Stimulated activated CD4-positive, alpha-beta T cell treated with anti-CD3 and anti-CD28 coated beads, TNF-alpha, amount 100 ng/mL, for 48 hours (primary cell): ENCODE measurements at places on chromosomes 12 and 14.

DNA sequence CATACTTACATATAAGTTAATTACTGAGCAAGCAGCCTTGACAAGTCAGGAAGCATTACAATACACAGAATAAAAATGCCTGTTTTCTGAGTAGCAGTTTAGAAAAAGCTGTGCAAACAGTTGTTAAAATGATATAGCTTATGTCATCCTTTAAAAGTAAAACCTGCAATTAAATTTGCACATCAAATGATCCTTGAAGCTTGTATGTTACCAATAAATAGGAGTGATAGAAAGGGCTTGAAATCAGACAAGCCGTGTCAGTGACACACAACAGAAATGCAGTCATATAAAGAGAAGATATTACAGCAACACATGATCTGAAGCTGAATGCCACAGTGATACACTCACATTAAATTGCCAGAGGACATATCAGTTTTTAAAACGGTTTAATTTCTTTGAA is 70.0 kb downstream of the EPS8 start:
- no peak for DNase-seq

DNA sequence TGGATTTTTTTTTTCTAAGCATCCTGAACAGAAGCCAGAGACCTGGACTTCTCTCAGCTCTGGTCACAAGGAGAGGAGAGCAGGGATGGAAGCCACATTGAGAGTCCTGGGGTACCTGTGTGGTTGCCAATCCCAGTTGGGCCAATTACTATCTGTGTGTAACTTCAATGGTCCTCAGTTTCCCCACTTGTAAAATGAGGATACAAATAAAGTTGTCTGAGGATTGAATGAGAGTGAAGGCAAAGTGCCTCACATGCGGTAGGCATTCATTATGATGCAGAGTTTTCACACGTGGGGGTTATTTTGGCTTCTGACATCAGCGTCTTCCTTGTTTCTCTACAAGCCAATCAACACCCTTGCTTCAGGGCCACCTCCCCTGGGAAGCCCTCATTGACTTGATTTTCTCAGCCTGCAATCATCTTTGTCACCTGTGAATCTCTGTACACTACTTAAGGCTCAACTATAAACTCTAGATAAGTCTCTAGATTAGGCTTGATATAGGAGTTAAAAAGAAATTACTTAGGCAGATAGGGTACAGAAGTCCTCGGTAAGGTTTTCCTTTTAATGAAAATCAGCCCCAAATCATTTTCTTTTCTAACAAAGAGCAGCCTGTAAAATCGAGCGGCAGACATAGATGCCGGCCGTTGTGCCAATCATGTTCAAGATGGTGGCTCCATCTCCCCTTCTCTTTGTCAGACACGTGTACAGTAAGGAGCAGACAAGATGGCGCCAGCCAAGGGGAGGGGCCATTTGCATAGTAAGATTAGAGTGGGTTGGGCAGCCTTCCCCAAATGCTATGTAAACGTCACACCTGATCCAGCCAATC is 37.8 kb upstream of the FICD start:
- no peak for DNase-seq

DNA sequence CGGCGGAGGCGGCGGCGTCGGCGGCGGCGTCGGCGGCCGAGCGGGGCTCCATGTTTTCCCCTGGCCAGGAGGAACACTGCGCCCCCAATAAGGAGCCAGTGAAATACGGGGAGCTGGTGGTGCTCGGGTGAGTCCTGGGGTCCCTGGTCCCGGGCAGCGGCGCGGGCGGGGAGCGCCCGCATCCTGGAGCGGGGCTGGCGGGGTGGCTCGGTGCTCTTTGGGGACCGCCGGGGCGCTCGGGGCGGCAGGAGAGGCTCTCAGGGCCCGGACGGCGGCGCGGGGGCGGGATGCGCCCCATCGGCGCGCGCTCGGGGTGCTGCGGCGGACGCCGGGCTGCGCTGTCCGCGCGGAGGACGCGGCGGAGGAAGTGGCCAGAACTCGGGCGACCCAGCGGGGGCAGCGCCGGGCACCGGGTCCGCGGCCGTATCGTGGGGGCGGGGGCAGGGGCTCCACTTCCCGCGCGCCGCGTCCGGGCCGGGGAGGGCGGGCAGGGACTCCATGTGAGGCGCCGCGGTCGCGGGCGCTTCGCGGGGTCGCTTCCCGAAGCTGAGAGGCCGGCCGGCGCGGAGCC is 485 bp downstream of the PELI2 start:
- DNase-seq, result no peak

GRCh38 chr14:85263916-85264675 is 265.8 kb upstream of the FLRT2 start:
- DNase-seq, result no peak

DNA sequence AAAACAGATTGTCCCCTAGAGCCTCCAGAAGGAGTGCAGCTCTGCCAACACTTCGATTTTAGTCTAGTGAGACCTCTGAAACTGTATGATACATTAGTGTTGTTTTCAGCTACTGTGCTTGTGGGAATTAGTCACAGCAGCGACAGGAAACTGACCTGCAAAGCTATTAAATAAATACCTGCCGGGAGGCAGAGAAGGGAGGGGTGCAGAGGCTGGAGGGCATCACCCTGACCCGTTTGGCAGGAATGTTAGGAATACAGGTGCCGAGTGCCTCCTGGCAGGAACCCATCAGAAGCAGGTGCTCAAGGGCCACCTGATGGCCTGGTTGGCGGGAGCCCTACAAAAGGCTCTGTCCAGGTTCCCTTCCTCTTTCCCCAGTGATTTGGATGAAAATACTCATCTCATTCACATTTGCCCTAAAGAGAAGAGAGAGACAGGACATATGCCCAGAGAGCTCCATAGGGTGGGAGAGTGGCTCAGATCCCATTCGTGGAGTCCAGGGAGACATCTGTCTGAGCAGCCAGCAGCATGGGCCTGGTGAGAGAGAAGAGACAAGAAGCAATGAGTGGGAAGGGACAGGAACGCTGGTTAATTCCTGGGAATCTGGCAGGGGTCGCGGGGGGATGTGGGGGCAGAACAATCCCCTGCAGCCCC is 44.6 kb downstream of the C14orf132 start:
- DNase-seq, result no peak

DNA sequence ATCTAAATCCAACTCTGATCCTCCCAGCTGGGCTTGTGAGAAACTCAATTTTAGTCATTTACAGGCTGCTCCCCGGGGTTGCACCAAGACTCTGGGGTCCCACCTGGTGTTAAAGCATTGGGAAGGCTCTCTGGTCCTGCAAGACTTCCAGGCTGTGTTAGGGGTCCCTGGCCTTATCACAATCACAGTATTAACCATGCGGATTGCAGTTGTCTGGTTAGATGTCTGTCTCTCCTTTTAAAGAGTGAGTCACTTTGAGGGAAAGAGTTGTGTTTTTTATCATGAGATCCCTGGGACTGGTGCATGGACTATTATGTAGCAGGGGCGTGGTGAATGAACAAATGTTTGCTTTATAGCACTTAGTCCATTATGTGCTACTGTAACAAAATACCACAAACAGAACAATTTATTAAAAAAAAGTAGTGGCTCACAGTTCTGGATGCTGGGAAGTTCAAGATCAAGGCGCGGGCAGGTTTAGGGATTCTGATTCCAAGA is 531.4 kb downstream of the FUT8 start:
- DNase-seq, result no peak

DNA sequence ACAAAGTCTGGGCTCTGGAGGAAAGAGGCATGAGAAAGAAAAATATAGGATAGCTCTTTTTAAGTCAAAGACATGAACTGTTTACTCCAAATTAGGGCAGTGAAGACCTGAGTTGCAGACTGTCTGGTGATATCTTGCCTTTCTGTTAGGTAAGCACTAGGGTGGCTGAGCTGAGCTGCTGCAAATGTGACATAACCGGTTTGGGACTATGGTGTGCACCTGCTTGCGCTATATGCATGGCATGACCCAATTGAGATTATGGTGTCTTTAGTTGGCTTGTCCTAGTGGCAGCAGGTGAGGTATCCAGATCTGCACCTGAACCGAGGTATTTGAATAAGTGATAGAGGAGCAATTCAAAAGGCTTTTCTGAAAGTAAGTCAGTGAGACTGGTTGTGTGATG is 345.6 kb downstream of the APAF1 start:
- DNase-seq, result no peak

- no peak for DNase-seq
These were observed 142.6 kb downstream of the MIPOL1 start for GRCh38 chr14:37340353-37340752.

DNA sequence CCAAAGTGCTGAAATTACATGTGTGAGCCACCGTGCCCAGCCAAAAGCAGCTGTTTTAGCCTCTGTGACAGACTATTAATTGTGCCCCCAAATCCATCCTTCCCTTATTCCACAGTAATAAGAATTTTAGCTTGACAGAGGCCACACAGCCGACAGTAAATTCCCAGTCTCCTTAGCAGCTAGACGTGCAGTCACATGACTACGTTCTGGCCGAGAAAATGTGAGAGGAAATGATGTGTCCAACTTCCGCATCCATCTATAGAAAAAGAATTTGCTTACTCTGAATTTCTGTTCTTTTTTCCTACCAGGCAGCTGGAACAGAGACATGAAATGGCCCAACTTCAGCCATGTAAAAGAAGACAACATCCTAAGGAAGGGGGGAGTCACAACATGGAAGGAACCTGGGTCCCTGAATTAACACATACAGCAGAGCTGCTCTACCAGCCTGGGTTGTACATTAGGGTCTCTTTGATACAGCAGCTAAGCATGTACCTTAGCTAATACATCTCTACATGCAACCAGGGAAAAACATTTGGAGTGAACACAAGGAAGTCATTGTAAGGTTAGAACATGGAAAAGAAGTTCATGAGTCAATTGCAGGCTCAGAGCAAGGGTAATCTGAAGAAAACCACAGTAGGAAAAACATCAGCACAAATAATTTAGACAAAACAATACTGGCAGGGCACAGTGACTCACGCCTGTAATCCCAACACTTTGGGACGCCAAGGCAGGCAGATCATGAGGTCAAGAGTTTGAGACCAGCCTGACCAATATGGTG is 35.5 kb downstream of the CIT start:
- no peak for DNase-seq

GRCh38 chr12:96421014-96421413 is 20.8 kb upstream of the CDK17 start:
- DNase-seq, result no peak

GRCh38 chr14:77603654-77604255 is 12.7 kb downstream of the SPTLC2 start:
- no peak for DNase-seq

DNA sequence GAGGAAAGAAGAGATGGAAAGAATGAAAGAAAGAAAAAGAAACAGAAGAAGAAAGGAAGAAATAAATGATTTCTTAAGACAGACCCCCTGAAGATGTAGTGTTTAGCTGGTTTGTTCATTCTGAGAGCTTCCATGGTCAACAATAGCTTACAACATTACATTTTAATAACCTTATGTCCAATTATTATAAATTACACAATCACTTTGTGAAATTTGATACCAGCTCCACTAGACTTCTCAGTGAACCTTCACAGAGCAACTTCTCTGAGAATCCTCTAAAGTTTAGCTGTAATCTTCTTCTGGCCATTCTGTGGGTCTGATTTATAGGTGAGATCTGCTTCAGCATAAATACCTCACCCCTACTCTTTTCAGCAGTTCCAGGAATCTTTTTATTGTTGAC is 27.9 kb downstream of the SIX1 start:
- DNase-seq, result no peak

DNA sequence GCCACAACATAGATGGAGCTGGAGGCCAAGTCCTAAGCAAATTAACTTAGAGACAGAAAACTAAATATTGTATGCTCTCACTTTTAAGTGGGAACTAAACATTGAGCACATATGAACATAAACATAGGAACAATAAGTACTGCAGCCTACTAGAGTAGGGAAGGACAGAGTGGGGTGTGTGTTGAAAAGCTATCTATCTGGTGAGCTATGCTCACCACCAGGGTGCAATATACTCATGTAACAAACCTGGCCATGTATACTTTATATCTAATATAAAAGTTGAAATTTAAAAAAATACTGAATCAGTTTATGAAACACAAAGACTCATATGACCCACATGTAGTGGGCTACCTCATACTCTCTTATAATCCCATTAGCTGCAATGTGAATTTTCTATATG is 1305.0 kb downstream of the LRFN5 start:
- DNase-seq, result no peak

DNA sequence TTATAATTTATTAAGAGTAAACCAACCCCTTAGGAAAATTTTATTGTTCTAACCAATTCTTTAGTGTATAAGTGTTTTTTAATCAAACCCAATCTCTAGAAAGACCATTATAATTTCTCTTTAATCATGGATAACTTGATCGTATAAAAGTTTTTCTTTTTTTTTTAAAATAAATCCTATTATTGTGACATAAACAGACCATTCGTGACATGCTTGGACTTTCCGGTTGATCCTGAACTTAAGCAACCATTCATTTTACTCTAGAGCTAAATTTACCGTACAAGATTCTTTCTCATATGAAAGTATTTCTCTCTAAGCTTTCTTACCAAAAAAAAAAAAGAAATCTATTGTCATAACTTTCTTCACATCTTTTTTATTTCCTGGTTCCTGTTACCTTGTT is 32.6 kb upstream of the SLC38A4 start:
- no peak for DNase-seq

DNA sequence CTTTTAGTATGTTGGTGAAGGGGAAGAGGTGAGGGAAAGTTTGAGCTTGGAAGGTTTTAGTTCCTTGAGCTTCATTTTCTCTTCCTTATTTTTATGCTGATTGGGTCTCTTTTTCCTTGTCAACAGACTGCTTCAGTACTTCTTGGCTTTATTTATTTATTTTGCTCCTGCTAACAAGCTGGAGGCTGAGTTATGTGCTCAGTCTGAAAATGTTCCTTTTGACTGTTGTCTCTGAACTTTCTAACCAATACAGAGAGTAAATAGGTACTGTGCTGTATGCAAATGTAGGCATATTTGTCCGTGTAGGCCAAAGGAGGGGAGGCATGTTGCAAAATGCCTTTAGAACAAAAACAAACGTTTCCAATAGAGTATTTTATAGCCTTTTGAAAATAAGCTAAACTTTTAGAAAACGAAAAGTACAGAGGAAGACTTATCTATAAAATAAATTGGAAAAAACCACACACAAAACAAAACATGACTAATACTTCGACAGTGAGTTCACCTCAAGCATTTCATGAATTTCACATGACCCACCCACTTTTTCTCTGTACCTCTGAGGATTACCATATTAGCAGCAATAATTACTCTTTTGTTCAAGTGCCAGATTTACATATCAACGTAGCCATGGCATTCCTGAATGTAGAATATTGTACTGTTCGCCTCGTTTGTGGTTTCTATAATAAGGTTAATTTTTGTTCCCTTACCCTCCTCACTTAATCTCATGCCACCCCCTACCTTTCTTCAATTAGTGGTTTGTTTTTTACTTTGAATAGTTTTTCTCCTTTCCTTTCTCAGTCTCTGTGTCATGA is 4.7 kb upstream of the CREBL2 start:
- no peak for DNase-seq

GRCh38 chr14:61444215-61444768 is 122.9 kb downstream of the PRKCH start:
- peak; percentile 38 for DNase-seq
